ENCODE measurements at places on chromosomes 2 and 18.

GRCh38 chr2:142124706-142125105, 6.1 kb downstream of the LRP1B start:
- no peak for DNase-seq

GRCh38 chr2:101162561-101163330, 11.6 kb upstream of the TBC1D8 start:
- DNase-seq = no peak

DNA sequence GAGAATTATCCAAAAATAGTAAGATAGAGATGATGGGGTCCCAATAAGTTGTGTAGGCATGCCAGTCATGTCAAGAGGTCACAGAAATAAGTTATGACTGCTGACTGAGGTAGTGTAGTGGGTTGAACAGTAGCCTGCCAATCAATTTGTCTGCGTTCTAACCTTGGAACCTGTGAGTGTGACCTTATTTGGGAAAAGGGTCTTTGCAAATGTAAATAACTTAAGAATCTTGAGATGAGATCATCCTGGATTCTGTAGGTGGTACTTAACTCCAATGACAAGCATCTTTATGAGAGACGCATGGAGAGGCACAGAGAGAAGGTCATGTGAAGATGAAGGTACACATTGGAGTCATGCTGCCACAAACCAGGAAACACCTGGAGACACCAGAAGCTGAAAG, 31.0 kb downstream of the ACVR1 start:
- no peak for DNase-seq

GRCh38 chr2:118301248-118301647, 213.0 kb downstream of the INSIG2 start:
- no peak for DNase-seq

DNA sequence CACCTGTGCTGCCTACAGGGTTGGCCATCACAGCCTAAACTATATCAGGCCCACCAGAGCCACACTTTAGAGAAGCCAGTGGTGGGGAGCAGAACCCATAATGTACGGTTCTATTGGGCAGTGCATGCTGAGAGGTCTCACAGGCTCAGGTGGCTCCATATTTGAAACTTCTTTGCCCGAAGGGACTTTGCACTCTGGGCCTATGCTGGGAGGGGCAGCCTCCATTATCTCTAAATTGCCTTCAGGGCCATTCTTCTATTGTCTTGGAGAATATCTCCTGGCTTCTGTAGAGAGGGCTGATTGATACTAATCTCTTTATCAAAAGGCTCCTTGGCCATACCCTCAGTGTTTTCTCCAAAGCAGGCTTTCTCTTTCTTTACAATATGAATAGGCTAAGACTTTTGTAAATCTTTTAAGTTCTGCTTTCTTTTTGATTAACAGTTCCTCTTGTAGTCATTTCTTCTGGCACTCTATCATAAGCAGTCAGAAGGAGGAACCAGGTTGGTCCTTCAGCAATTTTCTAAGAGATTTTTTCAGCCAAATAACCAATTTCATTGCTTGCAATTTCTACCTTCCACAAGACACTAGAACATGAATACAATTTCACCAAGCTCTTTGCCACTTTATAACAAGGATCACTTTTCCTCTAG, 44.5 kb downstream of the RPE start:
- DNase-seq = no peak

DNA sequence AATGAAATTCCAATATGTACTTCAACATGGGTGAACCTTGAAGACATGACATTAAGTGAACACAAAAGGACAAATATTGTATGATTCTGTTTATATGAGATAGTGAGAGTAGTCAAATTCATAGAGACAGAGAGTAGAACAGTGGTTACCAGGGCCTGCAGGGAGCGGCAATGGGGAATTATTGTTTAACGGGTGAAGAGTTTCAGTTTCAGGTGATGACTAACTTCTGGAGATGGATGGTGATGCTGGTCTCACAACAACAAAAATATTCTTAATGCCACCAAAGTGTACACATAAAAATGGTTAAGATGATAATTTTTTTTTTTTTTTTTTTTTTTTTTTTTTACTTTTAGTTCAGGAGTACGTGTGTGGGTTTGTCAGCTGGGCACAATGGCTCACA, 109.4 kb upstream of the TMEM200C start:
- DNase-seq = no peak

DNA sequence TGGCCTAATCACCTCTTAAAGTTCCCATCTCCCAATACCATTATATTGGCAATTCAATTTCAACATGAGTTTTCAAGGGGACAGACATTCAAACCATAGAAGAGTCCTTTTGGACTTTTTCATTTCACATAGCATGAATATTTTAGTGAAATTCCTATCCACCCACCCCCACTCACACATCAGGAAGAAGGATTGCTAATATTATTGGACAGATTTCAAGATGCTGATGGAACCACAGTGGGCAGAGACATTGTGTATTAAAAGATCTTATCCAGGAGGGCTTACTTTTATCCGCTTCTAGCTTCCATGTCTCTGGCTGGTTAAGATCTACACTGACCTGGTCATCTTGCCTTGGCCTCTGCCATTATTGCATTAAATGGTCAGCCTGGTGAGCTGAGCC, 297.4 kb upstream of the ACVR2A start:
- no peak for DNase-seq

GRCh38 chr2:45450634-45451033, 160.4 kb downstream of the SRBD1 start:
- no peak for DNase-seq

DNA sequence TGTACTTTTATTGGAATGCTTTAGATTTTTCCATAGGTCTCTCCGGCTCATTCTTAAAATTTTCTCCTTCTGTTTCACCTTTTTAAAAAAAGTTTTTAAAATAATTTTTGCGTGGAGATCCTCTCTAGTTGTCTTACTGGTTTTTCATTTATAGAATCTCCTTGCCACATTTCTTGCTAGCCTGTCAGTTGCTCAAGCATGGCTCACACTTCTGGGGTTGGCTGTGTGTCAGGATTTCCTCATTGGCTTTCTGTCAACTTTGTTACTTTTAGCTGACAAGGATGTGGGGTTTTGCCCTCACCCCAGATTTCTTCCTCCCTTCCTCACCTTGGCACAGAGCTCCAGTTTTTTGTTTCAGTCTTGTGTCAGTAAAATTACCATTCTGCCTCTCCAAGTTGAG, 124.6 kb downstream of the ZNF407 start:
- no peak for DNase-seq

DNA sequence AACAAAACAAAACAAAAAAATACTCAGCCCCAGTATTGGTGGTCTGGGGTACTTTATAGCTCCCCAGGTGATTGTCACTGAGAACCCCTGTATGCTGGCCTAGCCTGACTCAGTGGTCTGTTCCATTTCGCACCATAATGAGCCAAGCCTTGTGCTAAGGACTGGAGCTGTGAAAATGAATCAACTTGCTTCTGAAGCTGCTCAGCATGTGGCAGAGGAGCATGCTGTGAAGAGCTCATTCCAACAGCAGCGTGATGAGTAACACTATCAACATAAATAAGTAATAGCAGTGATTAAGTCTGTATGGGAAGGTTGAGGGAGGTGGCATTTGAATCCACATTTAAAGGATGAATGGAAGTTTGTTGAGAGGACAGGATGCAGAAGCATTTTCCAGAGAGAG, 67.2 kb upstream of the ATL2 start:
- DNase-seq = no peak

GRCh38 chr18:50559752-50560680, at the start of gene MAPK4:
Gene MAPK4 (plus strand): TSS chr18:50560087. CDS start chr18:50663959, 103,872 bp downstream.
- no peak for DNase-seq

DNA sequence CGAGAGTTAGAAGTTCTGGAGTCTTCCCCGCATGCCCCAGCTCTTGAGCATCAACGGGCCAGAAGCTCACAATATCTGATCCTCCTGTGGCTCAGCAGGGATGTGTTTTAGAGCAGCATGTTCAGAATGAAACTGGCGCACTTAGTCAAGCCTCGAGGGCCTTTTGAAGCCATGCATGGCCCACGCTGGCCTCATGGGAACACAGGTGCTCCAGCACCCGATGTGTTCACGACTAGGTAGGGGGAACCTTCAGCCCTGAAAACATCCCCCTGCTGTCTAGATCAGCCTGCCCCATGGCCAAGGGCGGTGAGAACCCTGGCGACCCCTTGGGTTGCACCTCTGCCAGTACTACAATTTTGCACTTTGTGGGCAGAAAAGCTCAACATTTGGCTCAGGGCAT, 32.8 kb downstream of the MSH6 start:
- DNase-seq = no peak

GRCh38 chr18:22330508-22330907, 87.2 kb downstream of the CTAGE1 start:
- DNase-seq = no peak

- DNase-seq = no peak
These were observed 70.3 kb upstream of the CWC22 start for GRCh38 chr2:180077295-180077906.
